Natural killer cell (primary cell): ENCODE measurements at places on chromosomes 2 and 18. TPM values are rescaled to one million over a fixed set of nuclear protein-coding genes. Genes with fewer than 3 reads are reported as not detected.

DNA sequence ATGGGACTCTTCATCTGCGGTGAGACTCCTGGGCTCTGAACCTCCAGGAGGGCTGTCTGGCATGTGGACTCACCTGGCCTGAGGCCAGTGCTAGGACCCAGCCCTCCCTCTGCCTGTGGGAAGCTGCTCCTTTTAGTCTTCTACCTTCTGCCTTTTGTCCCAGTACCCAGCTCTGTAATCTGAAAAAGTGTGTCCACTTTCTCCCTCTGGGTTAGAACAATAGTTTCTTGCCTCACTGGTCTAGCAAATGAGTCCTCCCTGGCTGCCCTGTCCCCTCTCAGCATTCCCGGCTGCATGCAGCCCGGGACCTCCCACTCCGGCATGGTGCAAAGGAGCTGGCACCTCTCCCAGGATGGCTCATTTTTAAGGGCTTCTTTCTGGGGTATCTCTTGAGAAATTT, 25.9 kb downstream of the GKN2 start:
- H3K36me3 ChIP-seq = no peaks in the 10 kb centered on the region
- no peaks in the 10 kb centered on the region for H3K4me1 ChIP-seq
- peaks cover 4% of the 10 kb centered on the region for H3K27me3 ChIP-seq
- DNase-seq = no peak
- H3K4me3 ChIP-seq = no peak overlapping the region
- no peak overlapping the region for H3K27ac ChIP-seq

DNA sequence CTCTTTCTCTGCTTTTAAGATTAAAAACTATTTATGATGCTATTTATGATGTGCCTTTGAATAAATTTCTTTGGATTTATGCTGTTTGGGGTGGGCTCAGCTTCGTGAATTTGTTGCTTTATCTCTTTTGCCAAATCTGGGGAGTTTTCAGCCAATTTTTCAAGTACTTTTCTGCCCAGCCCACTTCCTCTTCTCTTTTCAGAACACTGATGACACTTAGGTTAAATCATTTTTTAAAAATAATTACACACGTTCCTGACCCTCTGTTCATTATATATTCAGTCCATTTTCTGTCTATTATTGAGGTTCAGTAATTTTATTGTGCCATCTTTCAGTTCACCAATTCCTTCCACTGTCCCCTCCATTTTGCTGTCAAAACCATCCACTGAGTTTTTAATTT, 14.8 kb upstream of the BCL2L11 start:
- H3K4me1 ChIP-seq = no peaks in the 10 kb centered on the region
- no peak for DNase-seq
- H3K27ac ChIP-seq = no peak overlapping the region
- no peaks in the 10 kb centered on the region for H3K27me3 ChIP-seq
- H3K4me3 ChIP-seq = no peak overlapping the region

DNA sequence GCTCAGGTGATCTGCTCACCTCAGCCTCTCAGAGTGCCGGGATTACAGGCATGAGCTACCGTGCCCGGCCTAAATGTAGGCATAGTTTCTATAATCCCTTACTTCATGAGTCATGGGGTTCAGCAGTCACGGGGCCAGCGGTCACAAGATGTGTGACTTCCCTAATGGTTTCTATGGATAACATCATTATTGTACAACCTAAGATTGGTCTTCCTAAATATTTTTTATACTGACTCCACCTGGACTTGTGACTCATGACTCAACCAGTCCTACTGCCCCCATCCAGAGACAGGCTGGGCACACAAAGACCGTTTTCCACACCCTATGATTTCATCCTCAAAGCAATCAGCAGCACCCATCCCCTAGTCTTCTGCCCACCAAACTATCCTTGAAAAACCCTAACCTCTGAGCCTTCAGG, 15.9 kb downstream of the FAM210A start:
- H3K36me3 ChIP-seq = no peaks in the 10 kb centered on the region
- no peak overlapping the region for H3K4me3 ChIP-seq
- H3K27ac ChIP-seq = no peak overlapping the region
- no peak for DNase-seq

GRCh38 chr2:9341337-9341887, 81.9 kb downstream of the ITGB1BP1 start:
- no peak overlapping the region for H3K4me3 ChIP-seq
- no peak for DNase-seq
- peaks cover 3% of the 10 kb centered on the region for H3K4me1 ChIP-seq
- no peak overlapping the region for H3K27ac ChIP-seq

Gene CD8B2
- total RNA-seq = 0.36 TPM

Gene TWIST2
- not detected for total RNA-seq

GRCh38 chr2:30305235-30305634, 73.9 kb downstream of the LBH start:
- peaks cover 4% of the 10 kb centered on the region for H3K4me1 ChIP-seq
- no peak for DNase-seq
- H3K4me3 ChIP-seq = no peak overlapping the region
- H3K36me3 ChIP-seq = no peaks in the 10 kb centered on the region
- H3K27ac ChIP-seq = no peak overlapping the region
- H3K27me3 ChIP-seq = no peaks in the 10 kb centered on the region

- peak within 1 kb of the TSS; percentile 43 for H3K27ac ChIP-seq
- H3K36me3 ChIP-seq = no peaks in the 10 kb centered on the region
- H3K4me3 ChIP-seq = peak within 1 kb of the TSS; percentile 95
- peak; percentile 99 for DNase-seq
Measured at GRCh38 chr18:74291771-74292540, at the start of gene CYB5A. Gene CYB5A, minus strand, starts transcription at chr18:74291963. Its CDS starts 88 bp downstream, at chr18:74291875.

Gene FSHR
- not detected for total RNA-seq

DNA sequence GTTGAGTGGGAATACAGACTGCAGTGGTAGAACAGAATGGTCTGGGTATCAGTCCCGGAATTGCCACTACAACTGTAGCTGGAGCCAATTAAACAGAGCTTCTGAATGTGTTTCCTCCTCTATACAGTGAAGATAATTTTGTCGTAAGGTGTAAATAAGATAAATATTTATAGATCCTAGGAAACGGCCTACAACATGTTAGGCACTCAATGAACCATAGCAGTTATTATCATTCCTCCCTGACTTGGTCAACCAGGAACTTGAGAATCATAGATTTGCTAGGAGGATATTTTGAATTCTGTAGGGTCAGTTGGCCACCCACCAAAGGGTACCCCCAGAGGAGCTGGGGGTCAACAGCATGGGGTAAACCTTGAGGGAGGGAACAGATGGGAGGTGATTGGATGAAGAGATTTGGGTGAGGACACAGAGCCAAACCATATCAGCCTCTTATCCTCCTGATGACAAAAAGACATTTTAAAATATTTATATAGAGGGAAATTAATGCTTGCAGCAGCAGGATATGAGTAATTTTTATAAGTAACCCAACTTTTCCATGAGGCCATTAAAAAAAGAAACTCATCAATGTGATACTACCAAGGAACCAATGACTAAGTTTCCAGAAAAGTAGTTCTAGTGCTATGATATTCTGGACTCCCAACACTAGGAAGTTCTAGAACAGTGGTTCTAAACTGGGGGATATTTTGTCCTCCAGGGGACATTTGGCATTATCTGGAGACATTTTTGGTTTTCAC, 4.0 kb downstream of the DHRS9 start:
- H3K4me3 ChIP-seq = no peak overlapping the region
- no peaks in the 10 kb centered on the region for H3K27me3 ChIP-seq
- H3K27ac ChIP-seq = no peak overlapping the region
- H3K36me3 ChIP-seq = no peaks in the 10 kb centered on the region
- no peak for DNase-seq

DNA sequence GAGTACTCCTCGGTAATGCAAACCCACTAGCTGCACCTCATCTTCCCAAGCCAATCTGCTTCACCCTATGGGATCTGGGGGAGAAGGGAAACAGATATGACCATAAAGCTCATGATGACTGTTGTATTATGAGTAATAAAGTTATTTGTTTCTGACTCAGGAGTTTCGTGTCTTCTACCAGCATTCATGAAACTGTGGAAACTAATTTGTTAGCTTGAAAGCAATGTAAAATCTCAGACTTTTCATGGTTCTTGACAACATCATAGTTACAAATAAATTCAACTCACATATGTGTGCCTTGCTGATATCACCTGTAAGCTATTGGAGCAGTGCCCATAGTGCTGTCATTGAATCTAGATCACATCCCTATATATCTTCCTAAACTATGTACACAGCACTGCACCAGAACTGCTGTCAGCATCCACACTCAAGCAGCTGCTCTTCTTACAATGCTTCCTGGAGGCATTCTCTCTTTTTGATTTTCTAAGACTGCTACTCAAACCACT, 135.6 kb upstream of the KYNU start:
- H3K27ac ChIP-seq = no peak overlapping the region
- no peak for DNase-seq
- no peaks in the 10 kb centered on the region for H3K4me1 ChIP-seq

DNA sequence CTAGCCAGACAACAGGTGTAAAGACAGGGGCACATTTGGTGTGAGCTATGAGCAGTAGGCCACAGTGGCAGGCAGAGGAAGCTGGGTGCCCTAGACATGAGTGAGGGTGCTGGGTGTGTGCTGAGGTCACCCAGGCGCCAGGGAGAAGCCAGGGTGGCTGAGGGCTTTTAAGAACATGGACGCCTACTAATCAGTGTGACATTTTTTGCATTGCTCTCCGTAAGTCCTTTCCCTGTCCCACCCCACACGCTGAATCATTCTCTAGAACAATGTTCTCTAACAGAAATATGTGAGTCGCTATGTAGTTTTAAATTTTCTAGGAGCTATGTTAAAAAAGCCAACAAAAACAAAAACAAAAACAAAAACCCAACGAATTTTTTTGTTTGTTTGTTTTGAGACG, 204.5 kb upstream of the REV1 start:
- no peak overlapping the region for H3K4me3 ChIP-seq
- H3K27me3 ChIP-seq = no peaks in the 10 kb centered on the region
- no peaks in the 10 kb centered on the region for H3K36me3 ChIP-seq
- DNase-seq = no peak

Gene GAREM1
- not detected for total RNA-seq

Gene CAVIN2
- 1.9 TPM for total RNA-seq

Gene FN1
- 0.30 TPM for total RNA-seq

DNA sequence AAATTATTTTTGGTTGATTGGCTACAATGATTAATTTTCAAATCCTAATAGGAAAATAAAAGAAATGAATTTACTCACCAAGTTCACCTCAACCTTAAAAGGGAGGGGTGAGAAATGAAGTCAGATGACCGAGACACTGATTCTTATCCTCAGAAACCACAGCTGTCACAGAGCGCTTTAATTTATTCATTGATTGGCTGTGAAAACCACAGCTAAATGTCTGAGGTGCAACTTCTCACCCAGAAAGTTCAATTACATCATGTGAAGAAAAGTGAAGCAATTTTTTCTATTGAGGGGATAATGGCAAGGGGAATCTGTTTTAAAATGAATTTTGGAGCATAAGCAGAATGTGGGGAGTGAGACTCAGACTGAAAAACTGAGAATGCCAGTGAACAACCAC, 128.4 kb downstream of the RNF152 start:
- H3K36me3 ChIP-seq = no peaks in the 10 kb centered on the region
- peak; percentile 50 for DNase-seq
- no peak overlapping the region for H3K4me3 ChIP-seq

DNA sequence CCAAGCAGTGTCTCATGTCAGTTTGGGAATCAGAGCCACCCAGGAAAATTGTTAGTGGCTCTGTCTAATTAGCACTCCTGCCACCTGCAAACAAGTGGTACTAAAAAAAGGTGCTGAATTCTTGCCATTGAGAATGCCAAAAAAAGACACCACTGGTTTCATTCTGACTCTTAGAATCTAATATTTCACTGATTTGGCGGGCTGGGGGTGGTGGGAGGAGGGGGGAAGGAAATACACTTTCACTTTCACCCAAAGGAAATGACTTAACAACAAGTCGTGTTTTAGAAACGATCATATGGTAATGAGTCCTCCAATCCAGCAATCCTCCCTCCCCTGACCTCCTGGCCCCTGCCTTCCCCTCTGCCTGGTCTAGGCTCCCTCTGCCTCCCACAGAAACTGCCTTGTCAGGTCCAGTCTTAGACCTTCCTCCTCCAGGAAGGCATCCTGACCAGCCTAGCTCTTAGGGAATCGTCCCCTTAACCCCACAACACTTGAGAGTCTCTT, 4.4 kb upstream of the KLHL29 start:
- DNase-seq = no peak
- H3K36me3 ChIP-seq = no peaks in the 10 kb centered on the region
- H3K4me3 ChIP-seq = no peak overlapping the region
- H3K27ac ChIP-seq = no peak overlapping the region
- peaks cover 22% of the 10 kb centered on the region for H3K4me1 ChIP-seq
- peaks cover 4% of the 10 kb centered on the region for H3K27me3 ChIP-seq

Gene BUB1
- total RNA-seq = 2.3 TPM

DNA sequence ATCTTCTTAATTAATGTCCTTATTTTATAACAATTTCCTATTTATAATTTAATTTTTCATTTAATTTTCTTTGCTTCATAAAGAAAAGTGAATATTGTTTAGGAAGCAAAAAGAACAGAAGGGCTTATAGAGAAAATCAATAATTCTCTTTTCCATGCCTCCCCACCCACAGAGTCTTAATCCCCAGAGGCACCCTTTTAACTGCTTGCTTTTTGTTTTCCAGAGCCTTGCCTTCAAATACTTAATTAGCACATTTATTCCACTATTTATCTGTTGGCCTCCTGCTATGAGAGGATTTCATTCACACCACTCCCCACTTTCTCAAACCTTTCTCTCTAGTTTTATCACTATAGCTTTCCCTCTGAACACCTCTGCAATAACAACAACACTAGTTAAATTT, 373.6 kb downstream of the MBD2 start:
- H3K4me1 ChIP-seq = no peaks in the 10 kb centered on the region
- H3K27me3 ChIP-seq = no peaks in the 10 kb centered on the region
- H3K36me3 ChIP-seq = no peaks in the 10 kb centered on the region

Gene MLPH
- total RNA-seq = not detected

GRCh38 chr2:119179991-119180390, 21.4 kb upstream of the C1QL2 start:
- no peaks in the 10 kb centered on the region for H3K4me1 ChIP-seq
- DNase-seq = no peak
- H3K27ac ChIP-seq = no peak overlapping the region

DNA sequence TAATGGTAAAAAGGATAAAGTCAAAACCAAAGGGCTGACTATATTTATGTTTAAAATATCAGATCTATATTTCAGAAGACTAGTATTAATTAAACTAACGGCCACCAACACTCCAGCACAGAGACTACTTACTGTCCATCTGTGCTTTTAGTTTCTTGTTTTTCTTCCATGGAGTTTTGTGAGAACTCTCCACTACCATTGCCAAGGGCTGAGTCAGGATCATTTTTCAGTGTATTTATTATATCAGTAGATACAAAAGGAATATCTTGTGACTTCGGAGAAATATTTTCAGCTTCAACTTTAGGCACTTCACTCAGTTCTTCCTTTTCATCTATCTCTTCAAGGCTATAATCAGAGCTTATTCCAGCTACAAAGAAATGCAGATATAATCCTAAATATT, 79.1 kb upstream of the GRB14 start:
- H3K36me3 ChIP-seq = no peaks in the 10 kb centered on the region
- H3K4me3 ChIP-seq = no peak overlapping the region
- no peaks in the 10 kb centered on the region for H3K27me3 ChIP-seq
- H3K4me1 ChIP-seq = no peaks in the 10 kb centered on the region
- no peak for DNase-seq
- no peak overlapping the region for H3K27ac ChIP-seq

Gene OR6B2
- not detected for total RNA-seq

Gene ACP1
- total RNA-seq = 87.2 TPM

GRCh38 chr18:61965311-61965710, 72.5 kb upstream of the RNF152 start:
- no peaks in the 10 kb centered on the region for H3K36me3 ChIP-seq
- no peaks in the 10 kb centered on the region for H3K4me1 ChIP-seq
- DNase-seq = no peak
- H3K27me3 ChIP-seq = no peaks in the 10 kb centered on the region
- no peak overlapping the region for H3K4me3 ChIP-seq
- no peak overlapping the region for H3K27ac ChIP-seq

Gene DSC3
- total RNA-seq = not detected
